ENCODE measurements at places on chromosomes 3 and 15.

DNA sequence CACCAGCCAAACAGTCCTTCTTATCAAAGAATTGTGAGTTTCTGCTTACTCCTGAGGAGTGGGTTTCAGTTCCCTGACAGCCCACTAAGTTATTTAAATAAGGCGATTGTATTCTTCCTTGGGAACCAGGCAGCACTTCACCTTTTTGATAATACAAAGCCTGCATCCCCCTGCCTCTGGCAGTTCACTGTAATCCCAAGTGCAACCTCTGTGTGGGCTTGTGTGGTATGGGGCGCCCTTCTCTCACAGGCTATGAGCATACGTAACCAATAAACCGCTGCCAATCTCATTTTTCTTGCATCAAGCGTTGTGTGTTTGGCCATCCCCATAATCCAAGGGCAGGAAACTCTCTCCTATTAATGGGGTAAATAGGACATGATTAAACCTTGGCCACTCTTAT, 1025.6 kb downstream of the NSUN3 start:
- no peak for DNase-seq

DNA sequence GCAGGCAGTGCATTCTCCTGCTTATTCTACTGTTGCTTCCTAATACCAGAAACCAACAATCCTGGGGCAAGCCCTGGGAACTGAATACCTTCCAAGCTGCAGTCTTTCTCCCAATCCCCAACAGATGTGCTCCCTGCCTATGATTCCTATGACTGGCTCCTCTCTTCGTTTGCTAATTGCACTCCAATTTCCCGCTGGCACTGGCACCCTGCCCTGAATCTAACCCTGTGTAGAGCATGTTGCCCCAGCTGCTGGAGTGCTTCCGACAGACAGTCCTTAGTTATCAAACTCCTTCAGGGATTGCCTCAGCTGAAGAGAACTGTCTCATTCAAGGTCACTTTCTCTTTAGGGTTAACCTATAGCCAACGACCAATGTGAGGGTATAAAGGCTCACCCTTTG, 214.1 kb downstream of the NECTIN3 start:
- DNase-seq = no peak

DNA sequence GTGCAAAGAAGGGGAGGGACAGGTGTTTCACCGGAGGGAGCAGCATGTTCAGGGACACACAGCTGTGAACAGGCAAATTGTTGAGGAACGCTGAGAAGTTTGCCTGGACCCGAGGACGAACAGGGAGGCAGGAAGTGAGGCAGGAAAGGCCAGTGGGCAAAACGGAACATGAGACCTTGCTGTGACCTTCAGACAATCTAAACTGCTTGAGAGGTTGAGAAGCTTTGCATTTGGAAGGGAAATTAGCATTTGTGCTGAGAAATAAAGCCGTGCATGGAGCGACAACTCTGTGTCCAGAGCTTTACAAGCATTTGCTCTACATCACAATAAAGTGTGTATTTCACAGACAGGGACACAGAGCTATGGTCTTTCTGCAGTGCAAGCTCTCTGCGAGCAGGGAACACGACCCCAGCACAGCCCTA, 47.9 kb downstream of the CDC25A start:
- DNase-seq = no peak

GRCh38 chr3:61507946-61508345, 53.4 kb upstream of the PTPRG start:
- DNase-seq = no peak

DNA sequence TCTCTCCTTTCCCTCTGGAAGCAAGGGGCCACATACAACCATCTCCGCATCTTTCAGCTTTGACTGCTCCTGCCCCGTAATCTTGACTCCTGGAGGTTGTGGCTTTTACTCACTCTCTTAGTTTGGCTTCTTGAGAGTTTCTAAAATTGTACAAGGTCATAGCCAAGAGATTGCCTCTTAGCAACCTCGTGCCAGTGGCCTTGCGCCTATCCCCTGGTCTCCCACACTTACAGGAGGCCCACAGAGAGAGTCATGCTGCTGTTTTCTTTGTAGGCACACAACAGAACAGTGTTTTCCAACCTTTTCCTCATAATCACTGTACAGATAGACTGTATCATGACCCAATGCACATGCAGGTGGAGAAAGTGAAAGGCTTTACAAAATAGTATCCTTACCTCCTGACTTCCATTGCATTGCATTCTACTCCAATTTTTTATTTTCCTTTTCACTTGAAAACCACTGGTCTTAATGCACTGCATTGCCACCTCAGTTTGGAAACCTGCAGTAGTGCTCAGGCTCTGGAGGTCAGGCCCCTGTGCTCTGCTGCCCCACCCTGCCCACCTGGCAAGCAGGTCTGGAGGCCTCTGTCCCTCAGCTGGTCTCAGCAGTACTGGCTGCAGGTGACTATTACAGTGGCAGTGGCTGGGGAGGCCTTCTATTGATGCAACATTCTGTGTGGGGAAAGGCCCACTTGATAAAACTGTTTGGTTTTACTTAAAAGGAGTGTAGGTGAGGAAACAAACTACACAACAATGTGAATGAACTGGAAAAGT, 156.2 kb downstream of the DNAJB8 start:
- no peak for DNase-seq

DNA sequence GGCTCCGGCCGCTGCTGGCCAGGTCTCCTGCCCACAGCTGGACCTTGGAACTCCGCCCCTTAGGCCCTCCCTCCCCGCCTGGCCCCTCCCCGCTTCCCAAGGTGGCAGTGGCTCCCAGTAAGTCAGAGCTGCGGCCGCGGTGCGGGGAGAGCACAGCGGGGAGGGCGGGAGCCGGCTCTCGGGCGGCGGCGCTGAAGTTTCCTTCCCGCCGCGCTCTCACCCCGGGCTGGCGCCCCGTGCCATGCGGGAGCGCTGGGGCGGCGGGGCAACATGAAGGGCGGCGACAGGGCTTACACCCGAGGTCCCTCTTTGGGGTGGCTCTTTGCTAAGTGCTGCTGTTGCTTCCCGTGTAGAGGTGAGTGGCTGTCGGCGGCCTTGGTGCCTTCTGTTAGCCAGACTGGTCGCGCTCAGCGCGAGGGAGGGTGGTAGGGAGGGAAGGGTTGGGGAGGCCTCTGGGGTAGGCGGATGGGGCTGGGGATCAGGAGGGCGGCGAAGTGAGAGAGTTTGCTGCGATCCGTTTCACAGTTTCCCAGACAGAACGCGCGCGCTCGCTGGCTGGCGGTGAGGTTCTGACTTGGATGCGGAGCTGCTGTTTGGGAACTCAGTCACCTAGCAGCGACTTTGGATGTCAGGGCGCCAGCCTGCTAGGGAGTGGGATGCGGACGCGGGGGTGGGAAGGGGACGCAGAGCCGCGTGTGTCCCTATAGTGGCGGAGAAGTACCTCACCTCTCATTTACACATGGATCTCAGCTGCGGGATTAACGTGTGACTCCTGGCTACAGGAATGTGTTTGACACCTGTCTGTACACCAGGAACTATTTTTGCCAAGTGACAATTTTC, 145.5 kb upstream of the UMPS start:
- peak; percentile 24 for DNase-seq

DNA sequence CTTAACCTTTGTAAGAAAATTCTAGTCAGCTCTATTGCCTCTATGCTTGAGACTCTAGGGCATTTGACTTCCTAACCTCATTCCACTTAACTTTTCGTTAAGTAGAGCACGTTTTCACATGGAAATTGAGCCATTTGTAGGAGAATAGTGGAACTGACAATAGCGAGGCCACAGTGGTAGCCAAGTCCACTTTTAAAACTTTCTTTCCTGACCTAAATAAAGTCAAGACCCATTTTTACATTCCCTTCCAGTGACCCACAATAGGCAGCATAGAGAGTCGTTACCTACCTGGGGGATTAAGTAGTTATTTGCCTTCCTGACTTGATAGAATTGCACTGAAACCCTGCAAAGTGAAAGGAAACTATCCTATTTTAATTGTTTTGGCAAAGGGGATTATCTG, 386.0 kb upstream of the NECTIN3 start:
- no peak for DNase-seq

Data from amniotic epithelial cell (primary cell).